Effector memory CD8-positive, alpha-beta T cell (primary cell): ENCODE measurements at places on chromosomes 2 and 18.

GRCh38 chr18:8264861-8265411 lies 344.3 kb upstream of the RAB12 start:
- DNase-seq: no peak

DNA sequence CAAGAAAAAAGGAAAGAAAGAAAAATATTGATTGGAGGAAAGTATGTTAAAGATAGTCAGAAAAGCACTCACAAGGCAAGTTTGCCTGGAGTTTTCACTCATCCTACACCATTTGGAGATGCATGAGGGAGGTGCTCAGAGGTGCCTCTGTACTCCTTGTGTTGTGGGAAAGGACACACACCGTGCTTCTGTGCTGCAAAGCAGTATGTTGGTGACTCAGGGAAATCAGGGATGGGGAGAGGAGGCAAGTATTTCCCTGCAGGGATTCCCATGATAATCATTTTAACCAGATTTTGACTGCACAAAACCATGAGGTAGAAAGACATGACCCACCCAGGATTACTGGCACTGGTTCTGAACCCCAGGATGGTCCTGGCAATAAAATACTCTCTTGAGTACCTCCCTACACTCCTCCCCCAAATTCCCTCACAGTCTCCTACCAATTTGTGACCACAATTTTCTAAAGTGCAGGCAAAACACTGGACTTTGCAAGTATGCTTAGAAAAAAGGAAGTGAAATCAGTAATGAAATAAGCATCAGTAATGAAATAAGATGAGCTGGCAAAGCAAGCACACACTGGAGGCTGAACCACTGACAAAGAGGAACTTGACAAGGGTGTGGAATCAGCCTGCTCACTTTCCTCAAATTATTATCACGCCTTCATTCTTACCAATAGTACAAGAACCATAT lies 155.5 kb upstream of the ACVR2A start:
- DNase-seq: no peak

DNA sequence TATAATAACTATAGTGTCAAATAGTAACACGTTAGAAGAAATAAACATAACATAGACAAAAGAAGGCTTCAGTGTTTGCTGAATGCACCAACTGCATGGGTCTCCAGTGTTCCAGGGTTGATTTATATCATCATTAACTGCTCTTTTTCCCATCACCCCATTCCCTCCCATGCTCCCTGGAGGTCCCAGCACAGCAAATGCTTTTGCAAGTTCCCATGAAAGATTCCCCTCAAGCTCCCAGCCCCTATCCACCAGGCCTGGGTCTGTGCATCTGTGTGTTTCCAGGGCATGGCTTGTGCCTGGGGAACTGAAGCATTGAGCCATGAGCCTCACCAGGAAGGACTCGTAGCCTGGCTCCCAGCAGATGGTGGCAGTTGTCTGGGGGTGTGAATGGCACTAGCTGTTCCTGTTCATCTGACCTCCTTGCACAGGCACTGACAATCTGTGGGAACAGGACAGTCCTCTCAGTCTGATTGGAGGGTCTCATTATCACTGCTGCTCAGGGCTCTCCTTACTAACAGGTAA lies 164.6 kb upstream of the RMP24 start:
- DNase-seq: no peak

DNA sequence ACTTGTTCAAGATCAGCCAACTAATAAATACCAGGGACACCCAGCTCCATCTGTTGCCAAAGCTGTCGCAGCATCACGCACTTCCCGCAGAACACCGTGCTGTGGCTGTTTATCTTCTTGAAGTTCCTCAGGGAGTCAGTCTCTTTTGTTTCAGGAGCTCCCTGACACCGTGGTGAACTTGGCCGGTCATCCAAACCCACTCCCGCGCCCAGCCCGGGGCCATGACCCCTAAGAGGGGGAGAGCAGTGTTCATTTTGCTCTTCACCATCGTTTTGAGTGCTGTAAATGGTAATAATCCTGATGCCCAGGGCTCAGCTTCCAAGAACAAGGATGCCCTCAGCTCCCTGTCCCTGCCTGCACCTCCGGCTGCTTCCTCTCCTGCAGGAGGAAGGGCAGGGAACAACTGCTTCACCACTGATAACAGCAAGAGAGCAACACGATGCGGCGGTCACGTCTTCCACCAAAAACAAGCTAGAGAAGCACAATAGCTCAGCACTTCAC lies 131.4 kb downstream of the SEPTIN10 start:
- DNase-seq: no peak

GRCh38 chr18:46331316-46331715 lies 227.1 kb downstream of the HAUS1 start:
- no peak for DNase-seq

- no peak for DNase-seq
Measured at GRCh38 chr18:35703043-35703688, 121.6 kb downstream of the GALNT1 start.

GRCh38 chr2:119724656-119725485 lies 34.9 kb upstream of the PTPN4 start:
- no peak for DNase-seq

- DNase-seq: no peak
Measured at GRCh38 chr18:69357590-69357989, 43.1 kb upstream of the DOK6 start.

DNA sequence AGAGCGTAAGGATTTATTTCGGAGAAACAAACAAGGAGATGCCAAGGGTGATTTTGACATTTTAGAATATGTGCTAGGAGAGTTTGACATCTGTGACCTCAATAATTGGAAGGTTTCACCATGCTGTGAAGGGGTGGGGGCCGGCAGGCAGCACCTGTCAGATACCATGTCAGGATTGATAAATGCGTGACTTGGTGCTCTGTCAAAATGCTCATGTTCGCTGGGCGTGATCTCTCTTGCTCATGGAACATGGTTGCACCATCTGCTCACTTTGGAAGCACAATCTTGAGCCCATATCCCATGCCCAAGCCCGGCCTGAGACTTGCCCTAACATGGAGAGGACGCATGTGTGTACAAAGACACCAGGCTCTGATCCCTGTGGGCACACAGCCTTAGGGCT lies 347.6 kb downstream of the RNF144A start:
- DNase-seq: no peak

DNA sequence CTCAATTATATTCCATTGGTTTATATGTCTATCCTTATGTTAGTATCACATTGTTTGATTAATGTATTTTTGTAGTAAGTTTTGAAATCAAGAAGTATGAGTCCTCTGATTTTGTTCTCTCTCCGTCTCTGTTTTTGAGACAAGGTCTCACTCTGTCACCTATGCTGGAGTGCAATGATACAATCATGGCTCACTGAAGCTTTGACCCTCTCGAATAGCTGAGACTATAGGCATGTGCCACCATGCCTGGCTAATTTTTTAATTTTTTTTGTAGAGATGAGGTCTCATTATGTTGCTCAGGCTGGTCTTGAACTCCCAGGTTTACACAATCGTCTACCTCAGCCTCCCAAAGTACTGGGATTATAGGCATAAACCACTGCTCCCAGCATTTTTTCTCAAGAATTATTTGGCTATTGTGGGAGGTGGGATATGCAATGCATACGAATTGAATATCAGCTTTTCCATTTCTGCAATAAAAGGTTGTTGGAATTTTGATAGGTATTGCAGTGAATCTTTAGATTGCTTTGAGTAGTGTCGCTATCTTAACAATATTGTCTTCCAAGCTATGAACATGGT lies 17.7 kb upstream of the GORASP2 start:
- no peak for DNase-seq

DNA sequence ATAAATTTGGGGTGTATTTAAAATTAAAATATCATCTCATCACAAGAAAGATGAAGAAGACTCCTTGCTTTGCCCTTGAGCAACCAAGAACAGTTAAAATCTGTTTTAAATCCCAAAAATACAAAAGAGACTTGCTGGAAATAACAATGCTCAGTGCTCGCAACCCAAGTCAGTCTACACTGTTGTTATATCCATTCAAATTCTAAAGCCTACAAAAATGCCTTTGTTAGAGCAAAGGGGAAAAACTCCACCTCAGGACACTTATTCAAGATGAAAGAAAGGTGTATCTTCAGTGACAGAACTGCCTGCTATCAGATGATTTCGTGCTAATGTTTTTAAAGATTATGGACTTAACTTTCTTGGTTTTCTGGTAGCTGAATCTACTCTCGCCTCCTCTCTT lies 111.9 kb upstream of the TANK start:
- DNase-seq: no peak

- DNase-seq: no peak
Measured at GRCh38 chr2:195600778-195601177, 56.2 kb upstream of the SLC39A10 start.
